Left ventricle myocardium inferior (tissue), 1 donor: ENCODE measurements at places on chromosomes 12 and 14. TPM values are rescaled to one million over a fixed set of nuclear protein-coding genes. Genes with fewer than 3 reads are reported as not detected.

- peaks cover 37% of the 10 kb centered on the region for H3K4me1 ChIP-seq
- no peaks in the 10 kb centered on the region for H3K27me3 ChIP-seq
- peak; percentile 51 for DNase-seq
Measured at GRCh38 chr14:50342221-50343078, 30.3 kb downstream of the DMAC2L start.

- no peaks in the 10 kb centered on the region for H3K36me3 ChIP-seq
- peaks cover 34% of the 10 kb centered on the region for H3K27me3 ChIP-seq
- H3K4me1 ChIP-seq = peaks cover 39% of the 10 kb centered on the region
- DNase-seq = no peak
- H3K4me3 ChIP-seq = no peak overlapping the region
Measured at GRCh38 chr14:64838656-64839055, 41.1 kb downstream of the SPTB start.

DNA sequence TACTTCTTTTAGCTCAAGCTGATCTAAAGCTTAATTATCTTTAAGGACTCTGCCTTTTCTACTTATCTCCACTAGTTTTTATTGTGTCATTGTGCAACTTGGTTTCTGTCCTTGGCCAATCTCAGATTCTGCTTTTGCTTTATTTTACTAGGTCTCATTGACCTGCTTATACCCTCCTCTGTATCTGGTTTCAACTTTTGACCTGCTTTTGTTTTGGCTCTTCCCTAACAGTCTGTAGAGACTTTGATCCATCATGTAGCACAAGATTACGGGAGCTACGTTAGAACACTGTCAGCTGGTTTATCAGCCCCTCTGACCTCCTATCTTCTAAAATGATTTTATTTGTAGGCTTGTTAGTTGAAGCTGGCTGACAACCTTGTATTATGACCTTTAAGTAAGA lies 43.6 kb downstream of the ZCRB1 start:
- H3K27me3 ChIP-seq = no peaks in the 10 kb centered on the region
- H3K4me3 ChIP-seq = no peak overlapping the region
- H3K27ac ChIP-seq = no peak overlapping the region
- H3K4me1 ChIP-seq = no peaks in the 10 kb centered on the region
- no peak for DNase-seq

GRCh38 chr14:104230946-104231345 lies 92.6 kb downstream of the KIF26A start:
- H3K4me3 ChIP-seq = no peak overlapping the region
- no peaks in the 10 kb centered on the region for H3K36me3 ChIP-seq
- peaks cover 16% of the 10 kb centered on the region for H3K4me1 ChIP-seq

DNA sequence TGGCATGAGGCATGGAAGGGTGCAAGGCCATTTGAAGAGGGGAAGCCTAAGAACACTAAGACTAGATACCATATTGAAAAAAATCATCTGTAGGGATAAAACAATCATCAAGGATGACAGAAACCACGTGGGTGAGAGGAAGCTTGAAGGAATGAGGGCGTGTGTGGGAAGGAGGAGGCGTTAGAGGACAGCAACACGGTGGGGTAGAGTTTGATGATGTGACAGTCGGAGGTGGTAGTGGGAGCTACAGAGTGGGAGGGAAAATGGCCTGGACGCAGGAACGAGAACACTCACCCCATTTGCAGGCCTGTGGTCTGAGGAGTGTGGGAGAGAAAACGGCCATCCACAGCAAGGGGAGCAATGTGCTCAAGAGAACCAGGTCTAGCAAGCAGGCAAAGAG lies 25.4 kb upstream of the NUDT4 start:
- no peaks in the 10 kb centered on the region for H3K36me3 ChIP-seq
- no peaks in the 10 kb centered on the region for H3K27me3 ChIP-seq
- DNase-seq = no peak

DNA sequence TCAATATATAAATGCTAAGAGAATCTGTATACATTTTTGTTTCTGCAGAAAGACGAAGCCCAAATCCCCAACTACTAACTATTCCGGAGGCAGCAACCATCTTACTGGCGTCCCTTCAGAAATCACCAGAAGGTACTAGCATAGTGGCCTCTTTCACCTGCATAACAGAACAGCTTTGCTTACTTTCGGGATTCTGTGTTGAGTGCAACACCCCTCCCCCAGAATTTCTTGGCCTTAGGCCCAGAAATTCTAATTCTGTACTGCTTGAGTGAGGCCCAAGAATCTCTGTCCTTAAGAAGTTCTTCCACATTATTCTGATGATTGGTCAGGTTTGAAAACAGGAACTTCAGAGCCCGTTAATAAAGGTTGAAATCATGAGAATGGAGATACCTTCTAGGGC lies 2.9 kb downstream of the SPX start:
- peaks cover 6% of the 10 kb centered on the region for H3K27me3 ChIP-seq
- H3K4me1 ChIP-seq = peaks cover 37% of the 10 kb centered on the region
- peak overlapping the region; percentile 76 for H3K4me3 ChIP-seq
- H3K27ac ChIP-seq = peak overlapping the region; percentile 88
- DNase-seq = no peak

- H3K27ac ChIP-seq = no peak overlapping the region
- H3K27me3 ChIP-seq = no peaks in the 10 kb centered on the region
- H3K4me3 ChIP-seq = no peak overlapping the region
- H3K36me3 ChIP-seq = peaks cover 94% of the 10 kb centered on the region
- H3K4me1 ChIP-seq = no peaks in the 10 kb centered on the region
- DNase-seq = no peak
Measured at GRCh38 chr14:21498540-21499526, 12.3 kb downstream of the METTL3 start.

DNA sequence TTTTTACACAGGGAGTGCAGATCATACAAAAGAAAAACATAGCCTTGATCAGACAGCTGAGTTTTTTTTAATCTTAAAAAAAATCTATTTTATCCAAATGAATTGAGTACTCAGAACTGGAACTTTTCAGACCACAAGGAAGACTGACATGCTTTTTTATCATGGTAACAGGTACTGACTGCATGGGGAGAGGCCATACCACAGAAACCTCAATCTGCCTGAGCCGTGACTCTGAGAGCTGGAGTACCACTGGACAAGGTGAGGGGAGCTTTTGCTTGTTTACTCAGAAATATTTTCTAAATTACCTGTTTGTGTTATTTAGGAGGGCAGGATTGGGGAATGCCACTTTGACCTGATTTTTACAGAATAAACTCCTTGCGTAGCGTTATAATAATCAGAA lies 143.9 kb downstream of the ALX1 start:
- peaks cover 16% of the 10 kb centered on the region for H3K27me3 ChIP-seq
- H3K4me1 ChIP-seq = no peaks in the 10 kb centered on the region
- no peak for DNase-seq

- H3K27ac ChIP-seq = no peak overlapping the region
- H3K4me3 ChIP-seq = no peak overlapping the region
- peaks cover 9% of the 10 kb centered on the region for H3K36me3 ChIP-seq
- H3K27me3 ChIP-seq = no peaks in the 10 kb centered on the region
Measured at GRCh38 chr14:65637780-65638179, 225.2 kb downstream of the FUT8 start.

DNA sequence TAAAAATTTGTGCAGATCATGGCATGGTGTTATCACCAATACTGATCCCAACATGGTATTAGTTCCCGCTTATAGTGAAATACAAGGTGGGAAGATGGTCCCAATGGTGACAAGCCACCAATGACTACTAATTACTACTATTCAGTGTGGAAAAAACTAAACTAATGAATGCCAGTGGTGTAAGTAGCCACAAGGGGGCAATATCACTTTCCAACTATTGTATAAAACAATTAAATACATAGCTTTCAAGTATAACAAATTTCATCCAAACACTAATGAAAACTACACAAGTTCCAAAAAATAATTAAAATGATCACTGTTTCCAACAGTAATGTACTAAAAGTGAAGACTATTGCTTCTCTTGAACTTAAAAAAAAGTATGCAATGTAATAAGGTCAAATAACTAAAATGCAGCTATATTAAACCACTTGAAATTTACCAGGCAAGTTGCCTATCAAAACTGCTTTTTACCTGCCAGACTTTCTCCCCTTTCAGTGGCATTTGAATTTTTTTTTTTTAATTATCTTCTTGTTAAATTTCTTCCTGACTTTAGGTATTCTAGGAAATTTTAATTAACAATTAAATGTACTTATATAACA lies 58.0 kb downstream of the PAPLN start:
- H3K27me3 ChIP-seq = no peaks in the 10 kb centered on the region
- H3K36me3 ChIP-seq = peaks cover 32% of the 10 kb centered on the region
- no peak for DNase-seq
- no peak overlapping the region for H3K27ac ChIP-seq
- H3K4me3 ChIP-seq = no peak overlapping the region

Gene MGST1
- total RNA-seq = 15.2 TPM

Gene LYZ
- total RNA-seq = 30.8 TPM
